ENCODE measurements at places on chromosomes 13 and 19.

GRCh38 chr19:53196777-53197396 lies 3.7 kb upstream of the ZNF665 start:
- peak; percentile 82 for DNase-seq

- DNase-seq, result peak; percentile 46
Measured at GRCh38 chr19:47757617-47758442, 12.5 kb downstream of the NOP53 start.

DNA sequence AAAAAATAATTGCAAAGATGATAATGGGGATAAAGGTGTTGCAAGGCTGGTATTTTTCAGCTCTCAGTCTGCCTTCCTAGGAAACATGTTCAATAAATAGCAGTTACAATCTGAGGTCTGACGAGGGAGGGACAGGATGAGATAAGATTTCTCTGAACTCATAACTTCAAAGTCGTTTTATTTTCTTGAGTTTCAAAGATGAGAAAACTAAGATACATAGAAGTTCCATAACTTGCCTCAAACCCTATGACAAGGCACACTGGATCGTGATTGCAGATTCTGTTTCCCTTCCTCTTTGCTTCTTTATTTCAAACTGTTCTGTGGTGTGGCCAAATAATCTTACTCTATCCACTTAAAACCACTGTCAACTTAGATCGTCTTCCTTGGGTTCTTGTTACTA lies 327.2 kb downstream of the GPC5 start:
- peak; percentile 22 for DNase-seq

- no peak for DNase-seq
Measured at GRCh38 chr19:34957830-34958751, 5.9 kb downstream of the ZNF792 start.

- no peak for DNase-seq
Measured at GRCh38 chr13:107713314-107713713, 502.0 kb downstream of the LIG4 start.

GRCh38 chr19:45814166-45814780 lies 835 bp downstream of the RSPH6A start:
- DNase-seq, result no peak

GRCh38 chr19:40933025-40933424 lies 51.0 kb upstream of the CYP2A7 start:
- DNase-seq, result no peak

DNA sequence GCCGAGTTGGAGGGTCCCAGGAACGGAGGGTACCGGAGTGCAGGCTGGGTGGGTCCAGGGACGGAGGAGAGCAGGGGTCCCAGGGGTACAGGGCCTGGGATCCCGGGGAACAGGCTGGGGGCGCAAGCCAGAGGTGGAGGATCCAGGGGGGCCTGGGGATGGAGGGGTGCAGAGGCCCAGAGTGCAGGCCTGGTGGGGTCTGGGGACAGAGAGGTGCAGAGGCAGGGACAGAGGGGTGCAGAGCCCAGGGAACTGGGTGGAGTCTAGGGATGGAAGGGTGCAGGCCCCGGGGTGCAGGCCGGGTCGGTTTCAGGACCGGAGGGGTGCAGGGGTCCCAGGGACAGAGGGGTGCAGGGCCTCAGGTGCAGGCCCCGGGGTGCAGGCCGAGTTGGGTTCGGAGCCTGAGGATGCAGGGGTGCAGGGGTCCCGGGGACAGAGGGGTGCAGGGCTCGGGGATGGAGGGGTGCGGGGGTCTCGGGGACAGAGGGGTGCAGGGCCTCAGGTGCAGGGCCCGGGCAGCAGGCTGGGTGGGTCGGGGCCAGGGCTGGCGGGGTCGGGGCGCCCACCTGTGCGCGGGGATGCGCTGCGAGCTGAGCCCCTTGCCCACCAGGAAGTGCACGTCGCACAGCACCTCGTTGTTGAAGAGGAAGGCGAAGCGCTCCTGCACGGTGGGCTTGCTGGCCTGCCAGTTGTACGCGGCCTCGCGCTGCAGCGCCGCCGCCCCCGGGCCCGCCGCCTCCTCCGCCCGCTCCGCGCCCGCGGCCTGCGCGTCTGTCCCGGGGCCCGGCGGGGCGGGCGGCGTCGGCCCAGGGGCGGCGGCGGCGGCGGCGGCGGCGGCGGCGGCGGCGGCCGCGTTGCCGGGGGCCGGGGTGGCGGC lies 545 bp downstream of the BTBD2 start:
- DNase-seq, result peak; percentile 33

- DNase-seq, result no peak
Measured at GRCh38 chr19:8001651-8001994, 3.8 kb downstream of the ELAVL1 start.
